ENCODE measurements at places on chromosomes 12 and 14.
A peak's percentile ranks its signal among the peaks of the same experiment; 100 is the strongest.

DNA sequence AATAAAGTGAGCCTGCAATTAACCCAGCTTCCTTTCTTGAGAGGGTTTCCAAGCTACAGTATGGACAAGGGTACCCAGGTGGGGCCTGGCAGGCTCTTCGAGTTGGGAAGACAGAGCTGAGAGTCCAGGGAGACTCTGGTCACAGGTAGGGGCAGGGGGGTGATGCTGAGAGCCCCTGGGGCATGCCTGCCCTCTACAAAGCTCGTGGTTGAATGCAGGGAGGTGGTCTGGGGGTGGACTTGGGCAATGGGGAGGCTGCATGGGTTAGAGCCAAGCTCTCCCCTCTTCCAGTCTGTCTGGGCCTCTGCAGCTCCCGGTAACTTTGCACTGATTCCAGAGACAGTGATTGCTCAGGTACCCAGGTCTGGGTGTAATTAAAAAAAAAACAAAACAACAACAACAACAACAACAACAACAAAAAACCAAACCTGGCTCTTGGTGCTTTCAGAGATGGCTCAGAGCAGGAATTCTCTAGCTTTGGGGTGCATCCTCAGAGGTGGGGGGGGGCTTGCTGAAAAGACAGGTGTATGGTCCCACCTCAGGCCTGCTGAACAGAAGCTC, 30.8 kb upstream of the PPP2R5C start:
- no peak for DNase-seq

- no peak for DNase-seq
Observed at GRCh38 chr12:64714551-64714968, 44.6 kb downstream of the GNS start.

GRCh38 chr12:93447555-93448290, 6.0 kb upstream of the UBE2N start:
- no peak for DNase-seq

- DNase-seq: no peak
Observed at GRCh38 chr12:3207858-3208257, 130.7 kb downstream of the TSPAN9 start.

DNA sequence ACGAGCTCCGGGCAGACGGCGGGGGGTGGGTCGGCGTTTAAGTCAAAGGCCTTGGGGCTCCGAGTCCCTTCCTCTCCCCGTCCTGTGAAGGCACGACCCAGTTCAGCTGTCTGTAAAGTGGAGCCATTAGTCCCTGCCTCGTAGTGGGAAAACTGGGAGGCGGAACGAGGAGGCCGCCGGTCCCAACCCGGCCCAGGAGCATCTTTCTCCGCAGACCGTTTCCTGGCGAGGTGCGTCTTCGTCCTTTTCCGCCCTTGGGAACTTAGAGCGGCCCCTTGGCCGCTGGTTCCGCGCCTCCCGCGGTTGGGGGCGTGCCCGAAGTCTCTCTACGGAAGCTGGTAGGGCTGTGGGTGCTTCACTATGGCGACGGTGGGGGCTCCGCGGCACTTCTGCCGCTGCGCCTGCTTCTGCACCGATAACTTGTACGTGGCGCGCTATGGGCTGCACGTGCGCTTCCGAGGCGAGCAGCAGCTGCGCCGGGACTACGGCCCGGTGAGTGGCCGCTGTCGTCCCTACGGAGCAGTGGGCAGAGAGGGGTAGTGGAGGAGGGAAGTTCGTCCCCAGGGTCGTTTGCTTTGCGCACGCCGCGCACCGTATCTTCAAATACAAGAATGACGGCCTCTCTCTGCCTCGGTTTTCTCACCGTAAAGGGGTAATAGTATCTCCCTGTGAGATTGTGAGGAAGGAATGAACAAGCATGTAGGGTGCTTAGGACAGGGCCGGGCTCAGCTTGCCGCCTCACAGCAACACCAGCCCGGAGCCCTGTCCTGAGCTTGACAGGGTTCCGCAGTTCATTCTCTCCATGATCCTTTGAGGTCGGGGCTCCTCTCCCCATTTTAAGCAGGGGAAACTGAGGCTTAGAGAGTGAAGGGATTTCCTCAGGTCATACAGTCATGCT, at the start of gene OGFOD2:
OGFOD2 (plus strand) TSS at position 353 of the 898 bp plus-strand sequence; CDS start at position 361, 8 bp downstream.
- peak; percentile 92 for DNase-seq

- no peak for DNase-seq
Observed at GRCh38 chr14:91409928-91410718, 7.5 kb downstream of the CCDC88C start.

- DNase-seq: no peak
Observed at GRCh38 chr12:82461393-82461792, 103.1 kb downstream of the METTL25 start.

GRCh38 chr14:103353362-103353761, 19.3 kb downstream of the EIF5 start:
- DNase-seq: no peak

DNA sequence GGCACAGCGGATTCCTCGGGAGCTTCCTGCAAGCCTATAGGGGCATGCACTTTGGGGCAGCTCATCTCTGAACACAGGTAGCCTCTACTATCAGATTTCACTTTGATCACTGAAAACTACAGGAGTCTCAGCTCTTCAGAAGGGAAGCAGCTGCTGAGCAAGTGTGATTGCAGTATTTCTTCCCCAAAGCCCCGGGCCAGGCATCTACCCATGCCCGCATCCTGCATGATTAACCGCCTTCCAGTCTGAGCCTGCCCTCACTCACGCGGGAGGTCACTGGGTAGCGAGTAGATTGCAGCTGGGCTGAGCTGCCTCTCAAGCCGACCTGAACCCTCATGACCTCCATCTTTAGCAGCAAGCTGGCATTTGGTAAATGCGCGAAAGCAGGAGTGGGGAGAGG, 334.7 kb downstream of the DPF3 start:
- peak; percentile 22 for DNase-seq

DNA sequence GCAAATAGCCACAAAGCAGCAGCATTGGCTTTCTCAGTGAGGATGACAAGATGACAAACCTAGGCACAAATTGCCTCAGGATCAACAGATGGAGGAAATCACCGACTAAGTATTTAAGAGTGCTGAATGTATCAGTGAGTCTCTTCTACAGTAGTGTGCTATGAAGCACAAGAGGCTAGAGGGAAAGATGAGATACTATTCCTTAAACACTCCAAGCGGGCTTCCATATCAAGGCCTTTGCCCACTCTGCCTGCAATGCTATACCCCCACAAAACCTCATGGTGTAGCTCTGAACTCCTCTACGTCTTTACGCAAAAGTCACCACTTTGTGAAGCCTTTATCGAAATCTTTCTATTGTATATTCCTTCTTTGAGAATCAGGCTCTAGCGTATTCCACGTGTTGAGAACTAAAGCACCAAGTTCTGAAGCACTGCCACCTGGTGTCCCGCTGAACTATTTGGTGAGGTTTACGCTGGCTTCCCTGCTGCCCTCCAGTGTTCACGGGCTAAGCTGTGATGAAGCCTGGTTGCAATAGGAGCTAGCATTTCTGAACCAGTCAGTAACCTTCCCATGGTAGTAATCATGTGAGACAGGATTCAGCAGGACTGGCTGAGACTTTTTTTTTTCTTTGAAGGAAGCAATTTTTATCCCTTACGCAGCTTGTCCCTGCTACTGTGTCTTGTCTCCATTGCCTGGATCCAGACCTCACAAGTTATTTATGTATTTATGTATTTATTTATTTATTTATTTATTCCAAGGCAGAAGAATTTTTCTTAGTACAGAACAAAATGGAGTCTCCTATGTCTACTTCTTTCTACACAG, 426.5 kb upstream of the OR4E1 start:
- DNase-seq: peak; percentile 43

DNA sequence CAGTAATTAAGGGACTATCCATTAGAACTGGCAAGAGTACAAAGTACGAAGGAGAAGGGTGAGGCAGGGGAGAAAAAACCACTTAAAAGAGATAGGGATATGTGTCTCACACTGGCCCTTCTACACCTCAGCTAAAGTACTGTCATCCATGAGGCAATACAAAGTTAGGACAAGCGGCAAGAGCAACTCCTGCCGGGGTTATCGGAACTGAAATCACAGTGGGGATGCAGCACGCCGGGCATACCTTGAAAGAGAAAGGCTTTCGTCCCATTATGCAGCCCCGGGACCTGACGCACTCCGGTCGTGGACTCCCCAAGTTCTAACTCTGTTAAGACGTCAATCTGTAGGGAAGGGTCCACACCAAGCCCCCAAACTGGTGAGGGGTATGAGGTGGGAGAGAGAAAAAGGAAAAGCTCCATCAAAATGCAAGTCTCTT, 1.1 kb downstream of the NELL2 start:
- DNase-seq: peak; percentile 32

GRCh38 chr14:22689199-22689598, 45.0 kb upstream of the OR6J1 start:
- no peak for DNase-seq

DNA sequence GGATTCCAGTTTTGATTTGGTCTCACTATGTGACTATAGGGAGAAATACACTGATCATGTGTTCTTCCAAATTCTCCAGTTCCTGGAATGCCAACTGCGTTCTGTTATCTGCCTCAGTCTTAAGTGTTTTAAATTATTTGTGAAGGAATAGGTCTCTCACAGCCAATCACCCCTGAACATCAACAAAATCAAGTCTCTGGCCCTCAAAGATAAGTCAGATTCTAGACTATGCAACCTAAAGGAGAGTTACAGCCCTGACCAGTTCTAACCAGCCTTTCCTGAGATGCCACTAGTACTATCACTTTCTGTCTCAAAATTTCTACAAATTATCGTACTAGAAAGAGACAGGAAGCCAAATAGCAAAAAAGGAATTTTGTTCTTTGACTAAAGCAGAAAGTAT, 22.3 kb downstream of the ZFC3H1 start:
- no peak for DNase-seq

DNA sequence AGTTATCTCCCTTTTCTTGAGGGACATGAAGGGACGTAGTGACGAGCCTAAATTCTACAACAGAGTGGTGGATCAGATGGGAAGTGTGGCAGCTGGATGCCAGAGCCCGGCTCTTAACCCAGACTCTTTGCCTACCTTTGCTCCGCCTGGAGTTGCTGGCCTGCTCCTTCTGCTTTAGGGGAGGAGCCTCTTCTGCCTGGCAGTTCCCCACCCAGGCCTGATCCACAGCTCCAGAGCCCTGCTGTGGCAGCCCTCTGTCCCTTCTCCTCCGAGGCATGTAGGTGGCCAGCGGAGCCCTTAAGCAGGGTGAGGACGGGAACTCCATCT, 2.3 kb upstream of the PRPH start:
- DNase-seq: no peak

DNA sequence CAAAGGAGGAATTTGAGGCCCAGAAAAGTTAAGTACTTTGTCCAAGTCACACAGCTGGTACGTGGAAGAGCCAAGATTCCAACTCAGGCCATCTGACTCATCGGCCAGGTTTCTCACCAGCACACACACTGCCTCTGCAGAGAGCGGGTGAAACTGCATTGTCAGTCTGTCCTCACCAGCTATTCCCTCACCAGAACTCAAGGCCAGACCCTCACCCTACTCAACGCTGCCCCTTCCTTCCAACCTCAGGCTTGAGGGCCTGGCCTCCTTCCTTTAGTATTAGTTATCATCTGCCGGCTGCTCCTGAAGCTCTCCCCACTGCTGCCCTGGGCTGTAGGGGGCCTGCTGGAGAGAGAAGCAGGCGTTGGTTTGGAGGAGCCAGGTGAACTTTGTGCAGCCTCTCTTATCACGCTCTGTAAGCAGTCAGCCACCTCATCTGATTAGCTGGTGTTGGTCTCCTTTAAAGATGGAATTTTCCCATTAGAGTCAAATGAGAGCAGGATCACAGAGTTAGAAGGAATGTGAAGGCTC, 16.6 kb upstream of the PLEK2 start:
- no peak for DNase-seq

DNA sequence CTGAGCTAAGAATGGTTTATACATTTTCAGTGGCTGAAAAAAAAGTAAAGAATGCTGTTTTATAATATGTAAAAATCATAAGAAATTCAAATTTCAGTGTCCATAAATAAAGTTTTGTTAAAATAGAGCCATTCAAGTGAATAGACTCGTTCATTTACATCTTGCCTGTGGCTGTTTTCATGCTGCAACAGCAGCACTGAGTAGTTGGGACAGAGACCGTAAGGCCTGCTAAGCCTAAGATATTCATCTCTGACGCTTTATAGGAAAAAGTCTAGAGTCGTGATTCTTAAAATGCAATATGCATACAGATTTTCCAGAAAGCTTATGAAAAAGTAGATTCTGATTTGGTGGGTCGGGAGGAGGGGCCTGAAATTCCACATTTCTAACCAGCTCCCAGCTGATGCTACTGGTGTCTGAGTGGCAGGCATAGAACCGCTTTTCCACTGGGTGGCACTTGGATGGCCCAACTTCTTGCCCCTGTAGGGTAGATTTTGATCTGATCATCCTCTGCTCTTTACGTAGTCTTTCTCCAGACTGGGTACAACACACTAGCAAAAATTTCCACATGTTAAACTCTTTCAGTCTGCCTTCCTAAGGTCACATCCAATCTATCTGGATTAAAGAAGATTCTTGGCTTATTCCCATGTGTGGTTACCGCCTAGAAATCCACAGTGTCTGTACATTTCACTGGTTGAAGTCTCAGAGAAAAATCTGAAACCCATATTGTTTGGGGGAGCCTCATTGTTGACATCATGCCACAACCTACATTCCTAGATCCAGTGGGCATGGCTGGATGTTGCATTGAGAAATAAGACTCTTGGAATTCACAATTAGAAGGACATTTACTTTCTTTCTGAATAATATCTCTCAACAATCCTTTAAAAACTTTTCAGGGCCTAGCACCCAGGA, 151.2 kb downstream of the C12orf75 start:
- DNase-seq: no peak

DNA sequence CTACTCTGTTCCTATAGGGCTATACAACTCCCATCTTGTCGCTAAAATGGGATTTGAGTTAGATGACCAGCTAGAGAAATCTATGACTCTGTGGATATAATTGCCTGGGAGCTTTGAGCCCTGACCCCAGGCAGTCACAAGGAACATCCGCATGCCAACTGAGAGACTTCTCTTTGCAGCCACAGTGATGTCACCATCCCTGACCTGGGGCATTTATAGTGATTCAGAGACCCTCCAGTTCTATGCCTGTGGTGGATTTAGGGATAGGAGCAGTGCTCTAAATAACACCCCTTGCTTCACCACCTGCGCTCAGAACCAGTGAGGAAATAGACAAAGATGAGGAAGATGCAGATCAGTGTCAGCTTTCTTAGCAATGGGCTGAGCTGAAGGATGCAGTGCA, 86.2 kb downstream of the RIN3 start:
- DNase-seq: no peak

DNA sequence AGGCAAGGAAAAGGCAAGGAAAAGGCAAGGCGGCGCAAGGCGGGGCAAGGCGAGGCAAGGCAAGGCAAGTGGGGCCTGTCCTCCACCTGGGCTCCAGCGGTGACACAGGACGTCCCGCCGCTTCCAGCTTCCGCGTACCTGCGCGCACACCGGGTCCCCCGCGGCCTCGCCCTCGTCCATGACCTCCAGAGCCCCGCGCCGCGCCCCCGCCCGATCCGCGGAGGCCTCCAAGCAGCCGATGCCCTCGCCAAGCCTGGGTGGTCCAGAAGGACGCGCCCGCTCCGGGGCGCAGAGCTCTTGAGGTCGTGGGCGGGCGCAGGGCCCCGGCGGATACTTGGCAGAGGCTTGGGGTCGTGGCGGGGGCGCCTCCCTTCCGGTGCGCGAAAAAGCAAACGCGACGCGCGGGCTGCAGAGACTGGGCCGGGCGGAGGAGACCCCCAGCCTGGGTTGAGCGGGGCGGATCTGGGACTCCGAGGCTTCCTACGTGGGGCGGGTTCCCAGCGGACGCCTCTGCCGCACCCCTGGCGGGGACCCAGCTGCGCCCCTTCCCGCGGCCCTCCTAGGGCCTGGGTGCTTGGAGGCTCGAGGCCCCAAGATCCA, 60.8 kb upstream of the EIF5 start:
- DNase-seq: peak; percentile 47

All from left hindlimb (tissue), 1 donor.